CD4-positive, alpha-beta T cell treated with Interleukin-15 for 4 hours (primary cell): ENCODE measurements at places on chromosomes 12 and 14.
A peak's percentile ranks its signal among the peaks of the same experiment; 100 is the strongest.

- no peak for DNase-seq
Observed at GRCh38 chr14:103028161-103028767, 29.1 kb downstream of the CDC42BPB start.

DNA sequence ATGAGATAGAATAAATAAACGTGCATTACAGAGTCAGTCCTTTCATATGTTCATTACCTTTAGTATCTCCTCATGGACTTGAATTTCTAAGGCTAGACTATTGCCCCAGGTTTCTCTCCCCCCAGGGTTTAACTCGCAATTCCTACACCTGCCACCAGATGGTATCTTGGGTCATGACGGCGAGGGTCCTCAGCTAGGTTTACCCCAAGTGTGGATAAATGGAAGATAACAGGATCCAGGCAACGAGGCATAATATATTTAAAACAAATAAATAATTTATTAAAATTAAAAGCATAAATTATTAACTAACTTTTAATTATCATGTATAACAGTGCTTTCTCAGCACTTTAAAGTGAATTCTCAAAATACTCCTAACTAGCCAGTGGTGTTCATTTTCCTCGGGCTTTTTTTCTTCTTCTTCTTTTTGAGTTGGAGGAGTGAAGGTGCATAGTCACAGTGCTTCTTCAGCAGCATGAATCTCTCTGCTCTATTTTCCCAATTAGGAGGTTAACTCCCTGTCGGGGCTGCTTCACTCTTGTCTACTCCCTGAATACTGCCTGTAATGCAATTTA, 243.5 kb upstream of the CAND1 start:
- DNase-seq: peak; percentile 38

- no peak for DNase-seq
Observed at GRCh38 chr12:5123921-5124320, 80.2 kb downstream of the KCNA5 start.

DNA sequence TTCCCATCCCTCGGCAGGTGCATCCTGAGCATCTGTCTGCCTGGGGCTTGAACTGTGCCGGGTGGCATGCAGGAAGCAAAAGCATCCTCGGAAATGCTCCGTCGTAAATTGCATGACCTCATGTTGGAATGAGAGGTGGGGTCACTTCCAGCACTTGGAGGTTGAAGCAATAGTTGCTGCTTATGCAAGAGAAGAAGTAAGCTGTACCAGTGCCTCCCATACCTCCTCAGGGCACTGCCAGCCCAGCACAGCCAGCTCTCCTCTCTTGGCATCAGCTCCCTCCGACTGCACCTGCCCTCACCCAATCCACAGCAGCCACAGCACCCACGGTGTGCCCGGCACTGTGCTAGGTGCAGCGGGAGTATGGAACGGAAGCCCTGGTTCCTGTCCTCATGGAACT, 11.5 kb downstream of the TEAD4 start:
- DNase-seq: no peak

DNA sequence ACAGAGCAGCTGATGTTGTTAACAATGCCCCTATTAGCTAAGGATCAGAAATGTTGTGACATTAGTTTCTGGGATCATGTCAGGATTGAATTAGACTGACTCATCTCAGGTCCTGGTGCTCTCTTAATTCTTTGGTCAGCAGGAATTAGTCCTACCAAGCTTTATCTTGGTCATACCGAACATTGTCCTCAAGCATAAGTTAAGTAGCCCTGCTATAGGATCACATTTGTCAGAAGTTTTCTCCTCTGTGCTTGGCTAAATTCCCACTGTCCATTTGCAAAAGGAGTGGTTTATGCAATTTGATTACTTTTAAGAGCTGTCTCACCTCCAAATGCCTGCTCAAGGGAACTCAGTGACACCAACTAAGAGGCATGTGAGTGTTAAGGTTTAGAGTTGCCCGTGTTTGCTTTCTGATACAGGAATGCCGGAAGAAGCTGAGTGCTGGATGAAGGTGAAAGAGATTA, 48.4 kb upstream of the IFNG-AS1 start:
- DNase-seq: no peak

- DNase-seq: no peak
Observed at GRCh38 chr12:15230137-15230536, 8.9 kb upstream of the RERG start.

GRCh38 chr12:49990273-49990672, 17.5 kb downstream of the AQP6 start:
- DNase-seq: no peak

- no peak for DNase-seq
Observed at GRCh38 chr14:21912367-21912766, 238.7 kb upstream of the OR4E1 start.

GRCh38 chr14:61493239-61493638, 171.9 kb downstream of the PRKCH start:
- no peak for DNase-seq
